ENCODE measurements at places on chromosomes 4 and X.

- DNase-seq, result no peak
Observed at GRCh38 chr4:133524369-133524768, 375.3 kb downstream of the PCDH10 start.

GRCh38 chr4:146165221-146165620 is 10.3 kb upstream of the LSM6 start:
- DNase-seq, result no peak

DNA sequence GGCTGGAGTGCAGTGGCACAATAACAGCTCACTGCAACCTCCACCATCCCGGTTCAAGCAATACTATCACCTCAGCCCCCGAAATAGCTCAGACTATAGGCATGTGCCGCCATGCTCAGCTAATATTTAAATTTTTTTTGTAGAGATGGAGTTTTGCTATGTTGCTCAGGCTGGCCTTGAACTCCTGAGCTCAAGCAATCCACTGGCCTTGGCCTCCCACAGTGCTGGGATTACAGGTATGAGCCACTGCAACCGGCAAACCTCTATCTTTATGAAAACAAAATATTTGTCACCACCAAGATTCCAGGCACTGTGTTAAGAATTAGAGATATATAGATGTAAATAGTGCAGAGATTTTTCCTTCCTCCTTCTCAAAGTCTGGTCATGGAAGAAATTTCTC is 232.5 kb downstream of the ANKRD50 start:
- no peak for DNase-seq

DNA sequence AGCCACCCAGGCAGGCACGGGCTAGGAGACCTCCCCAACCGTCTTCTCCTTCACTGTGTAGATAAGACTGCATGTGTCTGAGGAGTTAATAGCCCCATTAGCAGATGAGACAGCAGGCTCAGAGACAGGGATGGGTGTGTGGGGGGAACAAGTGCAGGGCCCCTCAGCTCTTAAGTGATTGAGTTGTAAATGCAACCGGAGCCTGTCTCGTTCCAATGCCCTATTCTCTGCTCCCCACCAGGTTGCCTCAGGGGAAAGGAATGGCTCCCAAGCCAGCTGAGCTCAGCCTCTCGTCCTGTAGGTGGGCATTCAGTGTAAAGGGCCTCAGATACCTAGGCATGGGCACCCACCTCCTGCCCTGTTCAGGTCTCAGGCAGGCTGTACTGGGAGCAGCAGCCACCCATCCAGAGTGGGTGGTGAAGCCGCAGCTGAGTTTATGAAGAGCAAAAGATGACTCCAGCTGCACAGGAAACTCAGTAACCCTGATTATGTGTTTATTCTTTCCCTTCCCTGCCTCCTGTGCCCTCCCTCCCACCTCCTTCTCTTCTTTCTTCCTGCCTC is 87.3 kb downstream of the PJA1 start:
- DNase-seq, result no peak

GRCh38 chr4:71807469-71807868 is 23.6 kb upstream of the GC start:
- no peak for DNase-seq

DNA sequence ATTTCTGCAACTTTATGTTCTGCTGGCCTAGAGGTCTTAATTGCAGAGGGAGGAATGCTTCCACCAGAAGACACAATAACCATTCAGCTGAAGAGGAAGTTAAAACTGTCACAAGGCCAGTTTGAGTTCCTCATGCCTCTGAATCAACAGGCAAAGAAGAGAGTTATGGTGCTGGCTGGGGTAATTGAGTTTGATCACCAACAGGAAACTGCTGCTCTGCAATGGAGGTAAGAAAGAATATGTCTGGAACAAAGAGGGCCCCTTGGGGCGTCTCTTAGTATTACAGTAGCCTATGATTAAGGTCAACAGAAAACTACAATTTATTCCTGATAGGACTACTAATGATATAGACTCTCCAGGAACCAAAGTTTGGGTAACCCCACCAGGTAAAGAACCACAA is 744.0 kb downstream of the FSTL5 start:
- peak; percentile 22 for DNase-seq

DNA sequence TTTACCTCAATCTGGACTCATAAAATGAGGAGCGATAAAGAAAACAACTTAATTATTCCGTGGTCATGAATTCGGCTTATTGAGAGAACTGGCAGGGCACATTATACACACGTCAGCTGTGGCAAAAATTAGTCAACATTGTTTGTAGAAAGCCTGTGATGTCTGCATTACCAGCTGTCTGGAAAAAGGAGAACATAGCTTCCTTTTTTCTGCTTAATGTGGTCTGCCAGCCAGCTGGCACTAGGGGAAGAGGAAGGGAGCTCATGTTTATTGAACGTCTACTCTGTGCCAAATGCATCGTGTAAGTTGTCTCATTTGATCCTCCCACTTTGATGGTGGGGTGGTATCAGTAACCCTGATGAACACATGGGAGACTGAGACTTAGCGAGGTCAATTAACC is 367.6 kb downstream of the ARHGAP24 start:
- no peak for DNase-seq

DNA sequence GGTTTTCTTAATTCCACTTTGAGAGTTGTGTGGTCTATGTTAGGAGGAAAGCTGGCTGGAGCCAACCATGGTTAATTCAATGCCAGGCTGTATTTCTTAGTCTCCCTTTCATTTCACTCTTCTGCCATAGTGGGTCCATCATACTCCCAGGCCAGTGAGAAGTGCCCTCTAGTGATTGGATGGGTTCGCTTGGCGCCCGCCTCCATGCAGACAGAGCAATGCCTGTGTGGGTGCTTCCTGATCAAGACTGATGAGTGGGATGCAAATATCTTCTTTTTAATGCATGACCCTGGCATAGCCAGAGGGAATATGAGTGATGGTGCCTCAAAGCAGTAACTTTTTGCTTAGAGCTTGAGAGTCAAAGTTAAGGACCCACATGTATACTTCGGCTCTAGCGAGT is 6.4 kb downstream of the BMX start:
- DNase-seq, result no peak

- no peak for DNase-seq
Observed at GRCh38 chrX:120514236-120514635, 45.1 kb upstream of the LAMP2 start.
